ENCODE measurements at places on chromosomes 7 and 10.

DNA sequence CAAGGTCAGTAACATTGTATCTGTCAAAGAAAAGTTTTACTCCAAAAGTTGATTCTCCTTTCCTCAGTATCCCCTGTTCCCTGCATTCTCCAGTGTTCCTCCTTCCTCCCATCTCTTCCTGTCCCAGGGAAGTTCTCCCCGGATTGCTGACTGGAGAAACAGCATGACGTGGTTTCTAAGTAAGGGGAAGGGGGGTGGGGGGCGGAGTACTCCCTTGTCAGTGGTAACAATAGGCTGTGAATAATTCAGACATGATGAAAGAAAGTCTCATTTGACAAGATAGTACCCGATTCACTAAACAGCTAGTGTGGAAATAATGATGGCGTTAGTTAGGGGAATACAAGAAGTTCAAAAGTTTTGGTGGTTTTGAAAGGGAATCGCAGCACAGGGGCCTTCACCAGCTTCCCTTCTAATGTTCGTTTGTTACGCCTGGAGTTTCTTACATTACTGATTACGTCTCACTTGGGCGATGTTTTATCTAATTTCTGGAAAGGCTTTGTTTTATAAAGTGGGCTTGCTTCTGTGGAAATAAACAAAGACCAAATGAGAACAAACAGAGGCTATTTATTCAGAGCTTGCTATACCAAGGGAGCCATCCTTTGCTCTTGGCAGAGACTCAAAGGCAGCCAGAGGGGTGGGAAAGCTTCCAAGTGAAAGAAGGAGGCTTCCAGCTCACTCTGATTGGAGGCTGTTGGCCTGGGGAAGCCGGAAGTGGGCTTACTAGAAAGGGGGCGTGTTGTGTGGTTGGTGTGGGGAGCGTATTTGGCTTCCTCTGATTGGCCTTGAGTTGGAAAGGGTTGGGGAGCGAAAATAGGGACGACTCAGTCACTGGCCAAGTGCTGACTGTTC is 453.7 kb downstream of the SDK1 start:
- no peak for DNase-seq

GRCh38 chr10:71314028-71314693 is 4.9 kb upstream of the SLC29A3 start:
- peak; percentile 47 for DNase-seq

DNA sequence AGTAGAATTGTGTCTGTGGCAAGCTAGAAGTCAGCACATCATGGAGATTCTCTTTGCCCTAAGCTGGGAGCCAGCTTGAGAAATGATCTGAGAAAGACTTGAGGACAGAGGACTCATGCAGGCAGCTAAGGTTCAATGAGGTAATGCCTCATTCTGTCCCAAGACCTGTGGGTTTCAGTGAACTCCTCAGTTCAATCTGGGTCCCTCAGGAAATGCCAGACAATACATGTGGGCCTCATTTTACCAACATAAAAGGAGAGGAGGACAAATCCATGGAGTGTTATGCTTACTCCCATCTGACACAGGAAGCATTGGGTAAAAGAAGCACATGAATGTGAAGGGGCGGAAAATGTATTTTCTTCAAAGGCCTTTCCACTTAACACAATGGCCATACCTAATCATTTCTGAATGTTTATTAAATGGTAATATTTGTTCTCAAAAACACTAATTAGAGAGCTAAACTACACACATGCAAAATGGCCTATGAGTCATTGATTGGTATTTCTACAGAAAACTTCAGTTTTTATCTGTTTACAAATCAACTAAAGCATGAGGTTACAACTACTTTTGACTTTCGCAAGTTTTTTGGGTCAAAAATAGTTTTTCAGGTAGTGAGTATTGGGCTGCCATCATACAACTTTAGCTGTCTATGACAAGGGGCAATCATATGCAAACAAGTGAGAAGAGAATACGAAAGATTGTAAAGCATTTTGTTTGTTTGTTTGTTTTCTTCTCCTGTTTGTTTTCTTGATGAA is 205.3 kb downstream of the CHRM2 start:
- no peak for DNase-seq

DNA sequence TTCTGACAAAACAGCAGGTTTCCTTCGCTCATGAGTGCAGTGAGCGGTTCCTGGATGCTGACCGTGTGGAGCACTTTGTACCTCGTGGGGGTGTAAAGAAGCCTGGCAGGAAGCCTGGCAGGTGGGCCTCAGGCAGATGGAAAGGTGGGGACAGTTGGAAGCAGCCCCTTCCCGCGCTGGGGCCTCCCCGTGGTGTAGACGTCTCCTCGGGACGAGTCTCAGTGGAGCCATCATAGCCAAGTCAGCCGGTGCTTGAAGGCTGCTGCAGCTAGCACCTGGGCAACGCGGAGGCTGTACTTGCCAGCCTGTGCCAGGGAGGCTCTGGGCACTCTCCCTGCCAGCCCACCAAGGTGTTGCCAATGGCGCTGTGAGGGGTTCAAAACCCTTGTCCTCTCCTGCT is 154.5 kb downstream of the WDR37 start:
- no peak for DNase-seq

- no peak for DNase-seq
Measured at GRCh38 chr7:120998996-120999565, 10.6 kb downstream of the CPED1 start.

GRCh38 chr7:16422917-16423316 is 1.6 kb upstream of the CRPPA start:
- DNase-seq: peak; percentile 9

GRCh38 chr7:31695859-31696614 is 9.0 kb downstream of the PPP1R17 start:
- no peak for DNase-seq

DNA sequence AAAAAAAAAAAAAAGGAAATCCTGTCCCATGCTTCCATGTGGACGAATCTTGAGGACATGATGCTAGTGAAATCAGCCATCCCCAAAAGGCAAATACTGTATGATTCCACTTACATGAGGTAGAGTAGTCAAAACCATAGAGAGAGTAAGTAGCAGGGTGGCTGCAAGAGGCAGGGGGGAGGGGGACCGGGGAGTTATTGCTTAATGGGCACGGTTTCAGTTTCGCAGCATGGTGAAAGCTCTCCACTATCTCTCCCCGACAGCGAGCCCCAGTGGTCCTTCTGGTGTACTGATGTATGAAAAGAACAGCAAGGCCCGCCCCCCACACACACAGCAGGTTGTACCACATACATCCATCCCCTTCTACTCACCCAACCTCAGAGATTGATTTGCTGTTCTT is 32.8 kb downstream of the NOD1 start:
- DNase-seq: peak; percentile 59

DNA sequence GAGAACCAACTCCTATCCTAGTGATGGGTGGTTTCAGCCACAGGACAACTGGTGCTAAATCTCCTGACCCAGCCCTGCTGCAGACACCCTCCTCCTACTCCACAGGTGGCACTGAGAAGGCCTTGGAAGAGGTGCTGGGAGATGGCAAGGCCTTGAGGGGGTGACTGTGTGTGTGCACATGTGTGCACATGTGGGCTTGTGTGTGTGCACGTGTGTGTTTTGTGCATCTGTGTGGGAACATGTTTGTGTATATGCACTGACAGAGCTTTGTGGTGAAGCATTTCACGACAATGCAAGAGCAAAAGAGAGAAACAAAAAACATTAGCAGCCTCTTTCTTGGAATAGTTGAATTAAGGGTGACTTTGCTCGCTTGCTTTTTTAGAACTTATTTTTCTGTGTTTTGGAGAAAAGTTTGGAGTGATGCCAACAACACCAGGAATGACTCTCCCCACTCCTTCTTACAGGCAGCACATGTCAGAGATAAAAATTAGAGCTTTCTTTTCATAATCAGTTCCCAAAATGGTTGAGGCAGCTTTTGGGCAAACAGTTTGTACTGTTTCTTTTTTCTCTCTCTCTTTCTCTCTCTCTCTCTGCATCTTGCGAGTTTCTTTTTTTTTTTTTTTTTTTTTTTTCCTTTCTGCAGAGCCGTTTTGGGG is 69.5 kb downstream of the SEC61G start:
- no peak for DNase-seq

GRCh38 chr7:151599401-151600227 is 79.9 kb upstream of the RHEB start:
- no peak for DNase-seq

- DNase-seq: no peak
Measured at GRCh38 chr10:98364432-98365102, 50.4 kb downstream of the PYROXD2 start.

- no peak for DNase-seq
Measured at GRCh38 chr10:52965938-52966401, 193.4 kb upstream of the MBL2 start.

GRCh38 chr10:110746254-110746826 is 102.2 kb downstream of the RBM20 start:
- DNase-seq: peak; percentile 74

DNA sequence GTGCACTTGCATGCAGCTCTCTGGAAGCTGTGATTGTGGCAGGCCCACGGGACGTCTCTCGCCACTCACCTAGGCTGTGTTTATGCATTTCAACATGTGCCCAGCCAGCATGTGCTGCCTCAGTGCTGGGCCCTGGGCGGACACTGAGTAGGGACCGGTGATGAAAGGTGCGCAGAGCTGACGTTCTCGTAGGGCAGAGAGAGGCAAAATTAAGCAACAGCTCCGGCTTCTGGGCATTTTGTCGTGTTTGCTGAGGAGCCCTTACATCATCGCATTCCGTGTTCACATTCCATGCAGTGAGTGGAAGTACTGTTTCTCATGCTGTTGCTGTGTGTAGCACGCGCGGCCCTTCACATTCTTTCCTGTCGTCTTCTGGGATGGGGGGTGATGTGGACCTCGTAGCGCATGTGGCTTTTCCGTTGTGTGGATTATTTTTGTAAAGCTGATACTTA is 50.5 kb downstream of the PRF1 start:
- no peak for DNase-seq

Data from erythroblast (primary cell).